Activated naive CD4-positive, alpha-beta T cell treated with anti-CD3 and anti-CD28 coated beads, Interleukin-2, amount 50 U/mL, for 72 hours (primary cell): ENCODE measurements at places on chromosomes 4 and X. TPM values are rescaled to one million over a fixed set of nuclear protein-coding genes. Genes with fewer than 3 reads are reported as not detected.

GRCh38 chr4:138562544-138562991, 320.4 kb upstream of the SLC7A11 start:
- no peak for DNase-seq

DNA sequence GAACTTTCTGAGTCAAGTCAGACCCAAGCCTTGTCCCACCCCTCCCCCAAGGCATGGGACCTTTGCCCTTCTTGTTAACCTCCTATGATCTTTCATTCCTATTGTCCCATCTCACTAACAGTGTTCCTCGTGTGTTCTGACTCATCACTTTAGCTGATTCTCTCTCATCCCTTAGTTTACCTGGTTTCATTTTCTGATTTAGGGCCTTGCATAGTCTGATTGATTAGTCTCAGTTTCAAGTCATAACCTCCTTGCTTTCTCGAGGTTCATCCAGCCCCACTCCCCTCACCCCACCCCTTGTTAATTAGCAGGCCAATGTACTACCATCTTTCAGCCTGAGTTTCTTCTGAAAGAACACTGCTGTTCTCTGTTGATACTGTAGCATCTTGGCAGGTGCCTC, 517.4 kb downstream of the RPA4 start:
- DNase-seq: peak; percentile 2

DNA sequence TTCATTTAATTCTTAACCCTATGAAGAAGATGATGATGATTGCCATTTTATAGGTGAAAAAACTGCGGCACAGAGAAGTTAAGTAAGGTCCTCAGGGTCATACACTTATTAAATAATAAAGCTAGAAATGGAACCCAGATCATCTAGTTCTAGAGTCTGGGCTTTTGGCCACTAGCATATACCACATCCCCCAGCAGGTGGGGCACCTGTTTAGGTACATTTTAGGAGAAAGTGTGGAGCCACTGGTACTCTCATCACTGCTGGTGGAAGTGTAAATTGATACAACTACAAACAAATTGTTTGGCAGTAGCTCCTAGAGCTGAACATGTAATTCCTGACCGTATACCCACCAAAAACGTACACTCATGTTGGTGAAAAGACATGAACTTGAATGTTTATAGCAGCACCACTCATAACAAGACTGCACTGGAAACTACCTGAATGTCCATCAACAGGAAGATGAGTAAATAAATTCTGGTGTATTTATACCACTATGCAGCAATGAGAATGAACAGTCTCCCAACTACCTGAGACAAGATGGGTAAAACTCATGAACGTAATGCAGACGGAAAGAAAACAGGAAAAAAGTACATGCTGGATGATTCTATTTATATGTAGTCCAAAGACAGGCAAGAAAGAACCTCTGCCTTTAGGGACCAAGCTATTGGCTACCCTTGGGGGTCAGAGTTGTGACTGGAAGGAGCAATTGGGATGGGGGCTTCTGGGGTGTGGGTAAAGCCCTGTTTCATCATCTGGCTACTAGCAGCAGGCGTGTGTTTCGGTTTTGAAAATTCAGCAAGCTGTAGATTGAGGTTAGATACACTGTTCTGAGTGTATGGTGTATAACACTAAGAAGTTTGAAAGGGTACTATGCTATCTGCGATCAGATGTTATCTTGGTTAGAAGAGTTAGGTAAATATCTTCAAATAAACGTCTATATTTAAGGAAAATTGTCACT, 72.3 kb upstream of the ADGRG2 start:
- no peak for DNase-seq

DNA sequence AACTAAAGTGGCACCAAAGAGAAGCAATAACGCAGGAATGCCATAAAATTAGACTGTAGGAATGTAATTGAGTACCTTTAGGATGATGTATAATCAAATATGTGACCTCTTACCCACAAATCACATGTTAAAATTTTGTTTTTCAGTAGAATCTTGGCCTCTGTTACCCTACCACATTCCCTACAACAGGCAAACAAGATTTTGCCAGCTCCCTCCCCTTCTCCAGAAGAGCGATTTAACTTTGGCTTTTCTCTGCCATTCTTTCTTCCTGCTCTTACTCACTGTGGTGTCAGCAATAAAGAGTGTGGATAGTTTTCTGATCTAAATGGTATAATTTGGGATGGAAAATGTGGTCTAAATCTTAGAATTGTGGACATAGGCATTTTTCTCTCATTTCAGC, 57.2 kb downstream of the TRIM2 start:
- DNase-seq: no peak

Gene CCNQ
- total RNA-seq: 14.0 TPM

GRCh38 chr4:145433684-145434083, 48.0 kb upstream of the SMAD1 start:
- no peak for DNase-seq

Gene MXD4
- total RNA-seq: 10.6 TPM
